ENCODE measurements at places on chromosomes 11 and 22.

GRCh38 chr11:112694245-112694644, 267.0 kb upstream of the NCAM1 start:
- no peak for DNase-seq

GRCh38 chr11:38460896-38461295, 1862.9 kb upstream of the RAG2 start:
- peak; percentile 80 for DNase-seq

- DNase-seq = no peak
Measured at GRCh38 chr11:127307700-127308099, 307.1 kb upstream of the KIRREL3 start.

DNA sequence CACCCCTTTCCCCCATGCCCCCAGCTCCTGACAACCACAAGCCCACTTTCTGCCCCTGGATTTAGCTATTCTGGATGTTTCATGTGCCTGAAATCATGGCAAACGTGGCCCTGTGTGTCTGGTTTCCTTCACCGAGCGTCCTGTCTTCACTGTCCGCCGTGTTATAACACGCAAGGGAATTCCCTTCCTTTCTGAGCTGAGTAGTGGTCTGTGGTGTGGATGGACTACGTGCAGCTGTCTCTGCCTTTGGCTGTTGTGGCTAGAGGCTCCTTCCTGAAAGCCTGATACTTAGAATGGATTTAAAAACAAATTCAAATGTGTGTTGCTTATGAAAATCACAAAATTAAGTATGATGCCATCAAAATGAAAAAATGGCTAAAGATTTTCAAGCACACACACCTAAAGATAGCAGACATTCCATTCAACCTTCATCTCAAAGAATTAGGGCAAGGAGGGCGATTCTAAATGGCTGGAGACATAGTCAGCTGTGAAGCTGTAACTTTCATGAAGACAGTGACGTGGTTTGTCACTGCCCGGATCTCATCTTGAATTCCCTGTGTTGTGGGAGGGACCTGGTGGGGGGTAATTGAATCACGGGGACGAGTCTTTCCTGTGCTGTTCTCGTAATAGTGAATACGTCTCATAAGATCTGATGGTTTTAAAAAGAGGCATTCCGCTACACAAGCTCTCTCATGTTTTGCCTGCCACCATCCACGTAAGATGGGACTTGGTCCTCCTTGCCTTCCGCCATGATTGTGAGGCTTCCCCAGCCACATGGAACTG, 30.5 kb downstream of the KCNQ1 start:
- DNase-seq = no peak

DNA sequence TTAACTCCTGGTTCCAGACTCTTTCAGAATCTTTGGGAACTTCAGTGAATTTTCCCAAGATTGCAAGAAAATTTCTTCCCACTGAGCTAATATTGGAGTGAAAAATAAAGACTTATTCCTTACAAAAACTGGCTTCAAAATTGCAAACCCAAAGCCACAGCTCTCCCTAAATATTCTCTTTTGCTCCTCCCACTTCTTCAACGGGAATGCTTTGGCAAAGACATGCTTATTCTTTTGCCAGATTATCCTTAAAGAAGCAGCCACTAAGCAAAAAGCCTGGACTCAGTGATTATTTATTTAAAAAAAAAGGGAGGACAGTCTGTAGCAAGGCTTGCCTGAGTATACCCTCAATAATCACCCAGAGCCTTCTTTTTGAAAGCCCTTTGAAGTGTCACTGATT, 902.4 kb upstream of the CCDC90B start:
- no peak for DNase-seq

GRCh38 chr11:19740586-19740985, 27.9 kb downstream of the NAV2 start:
- DNase-seq = no peak

- DNase-seq = peak; percentile 8
Measured at GRCh38 chr22:22023581-22024137, 41.1 kb upstream of the TOP3B start.

- no peak for DNase-seq
Measured at GRCh38 chr11:93219440-93219839, 21.6 kb upstream of the SLC36A4 start.

- DNase-seq = no peak
Measured at GRCh38 chr22:48957311-48957986, 870.2 kb downstream of the BRD1 start.

GRCh38 chr11:108768964-108769363, 104.1 kb downstream of the DDX10 start:
- DNase-seq = no peak

DNA sequence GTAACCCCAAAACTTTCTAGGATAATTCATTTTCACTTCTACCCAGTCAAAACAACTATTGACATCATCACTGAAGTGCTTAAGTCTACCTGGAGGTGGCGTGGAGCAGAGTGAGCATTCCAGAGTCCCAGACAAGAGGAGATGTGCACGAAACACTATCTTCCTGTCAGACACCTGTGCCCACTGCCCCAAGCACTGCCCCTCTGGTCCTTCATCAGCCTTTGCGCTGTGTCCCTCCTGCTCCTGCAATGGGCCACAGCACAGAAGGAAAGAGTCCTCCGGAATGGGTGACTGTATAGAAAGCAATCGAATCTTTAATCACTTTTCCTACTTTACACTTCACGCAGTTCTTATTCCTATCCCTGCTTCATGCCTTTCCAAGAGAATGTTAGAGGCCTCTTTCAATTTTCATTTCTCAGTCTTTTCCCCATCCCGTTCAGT, 512 bp upstream of the GRIA4 start:
- no peak for DNase-seq

GRCh38 chr11:74673693-74674360, 57.4 kb downstream of the CHRDL2 start:
- no peak for DNase-seq

DNA sequence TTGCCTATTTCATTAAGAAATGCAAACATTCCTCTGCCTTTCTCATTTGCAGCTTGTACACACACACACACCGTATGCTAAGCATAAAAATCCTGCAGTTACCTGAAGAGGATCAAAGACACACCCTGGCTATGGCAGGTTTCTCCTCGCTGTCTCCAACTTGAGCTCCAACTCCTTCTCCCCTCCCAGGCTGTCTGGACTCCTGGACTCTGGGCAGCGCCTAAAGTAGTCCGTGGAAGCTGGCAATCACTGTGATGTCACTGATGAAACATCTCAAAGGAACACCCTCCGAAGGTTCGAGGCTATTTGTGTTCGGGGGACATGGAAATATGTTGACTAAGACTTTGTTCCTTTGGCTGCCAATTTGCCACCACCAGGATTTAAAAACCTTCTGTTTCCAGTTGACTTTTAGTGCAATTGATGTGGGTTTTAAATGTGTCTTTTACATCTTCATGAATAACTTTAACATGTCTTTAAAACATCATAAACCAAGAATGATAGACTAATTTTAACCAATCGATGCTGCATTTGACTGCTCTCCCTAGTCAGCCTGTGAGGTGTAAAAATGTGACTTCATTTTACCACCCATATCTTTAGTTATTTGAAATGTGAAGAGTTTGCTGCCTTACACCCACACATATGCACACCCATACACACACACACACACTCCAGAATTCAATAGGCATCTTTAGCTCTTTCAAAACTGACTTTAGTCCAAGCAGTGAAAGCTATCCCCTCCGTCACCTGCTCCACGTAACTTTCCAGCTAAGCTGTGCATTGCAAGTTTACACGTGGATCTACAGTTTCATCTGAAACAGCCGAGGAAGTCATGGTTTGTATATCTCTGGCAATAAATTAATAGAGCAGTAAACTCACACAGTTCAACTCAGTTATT, at the start of gene SLN:
TSS of gene SLN (minus strand) at position 196 of the 895 bp plus-strand sequence.
- DNase-seq = no peak

DNA sequence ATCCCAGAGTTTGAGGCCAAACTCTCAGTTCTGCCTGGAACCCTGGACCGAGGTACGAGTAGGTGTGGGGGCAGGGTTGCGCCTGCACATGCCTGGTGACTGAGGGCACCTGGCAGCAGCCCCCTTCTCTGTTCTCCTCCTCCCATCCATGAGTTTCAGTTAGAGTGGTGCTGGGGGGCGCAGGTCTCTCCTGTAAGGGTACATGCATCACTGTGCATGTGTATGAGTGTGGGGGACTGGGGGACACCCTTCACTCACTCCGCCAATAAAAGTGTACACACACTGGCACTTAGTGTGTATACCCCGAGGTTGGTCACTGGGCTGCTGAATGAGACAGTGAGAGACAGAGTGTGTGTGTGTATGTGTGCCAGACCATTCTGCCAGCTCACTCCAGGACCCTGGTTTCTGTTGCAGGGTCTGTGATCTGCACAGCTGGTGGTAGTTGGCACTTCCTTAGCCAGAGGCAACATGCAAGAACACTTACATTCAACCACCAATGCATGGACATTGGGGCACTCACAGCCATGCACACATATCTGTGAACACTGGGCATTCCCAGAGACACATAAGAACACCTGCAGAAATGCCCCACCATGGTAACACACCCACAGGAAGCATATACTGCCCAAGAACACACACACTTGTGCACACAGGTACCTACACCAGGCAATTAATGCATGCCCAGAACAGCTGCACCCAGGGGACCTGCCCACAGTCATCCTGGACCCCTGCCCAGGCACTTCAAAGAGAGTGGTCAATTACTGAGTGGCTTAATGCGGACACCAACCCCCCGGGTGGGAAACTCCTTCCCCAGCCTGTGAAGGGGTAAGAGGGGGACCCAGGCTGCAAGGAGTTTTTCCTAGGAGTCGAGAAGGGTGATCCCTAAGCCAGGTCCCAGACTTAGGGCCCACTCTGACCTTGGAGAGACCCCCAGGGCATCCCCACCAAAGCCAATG, 1.2 kb upstream of the NRXN2 start:
- DNase-seq = no peak

DNA sequence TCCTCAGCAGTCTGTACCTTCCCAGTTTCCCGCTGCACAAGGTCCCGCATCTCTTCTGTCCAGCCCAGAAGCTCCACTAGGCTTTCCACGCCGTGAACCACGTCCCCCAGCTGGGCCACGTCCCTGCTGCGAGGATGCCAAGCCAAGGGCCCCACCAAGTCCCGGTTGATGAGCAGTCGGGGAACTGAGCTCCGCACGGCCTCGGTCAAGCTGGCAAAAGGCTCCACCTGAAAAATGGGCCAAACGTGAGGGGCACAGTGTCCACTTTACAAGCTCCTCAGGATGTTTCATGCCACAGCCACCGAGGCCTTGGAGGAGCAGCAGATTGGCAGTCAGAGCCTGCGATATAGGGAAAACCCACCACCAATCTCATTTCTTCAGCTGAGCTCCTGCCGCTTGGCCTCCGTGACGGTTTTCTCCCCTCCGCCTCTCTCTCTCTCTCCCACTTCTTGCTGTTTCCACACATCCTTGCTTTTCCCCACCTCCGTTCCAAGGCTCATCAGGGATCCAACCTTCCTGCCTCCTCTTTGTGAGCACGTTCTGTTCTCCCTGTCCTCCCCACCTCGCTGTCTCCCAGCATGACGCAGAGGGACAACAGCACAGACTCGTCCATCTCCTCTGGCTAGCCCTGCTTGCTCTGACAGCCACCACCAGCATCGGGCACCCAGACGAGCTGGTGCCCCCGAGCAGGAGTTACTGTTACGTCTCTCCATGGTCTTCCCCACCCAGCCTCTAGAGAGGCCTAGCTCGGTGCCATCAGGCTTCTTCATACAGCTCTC, 11.5 kb downstream of the RIC8A start:
- DNase-seq = no peak

- peak; percentile 92 for DNase-seq
Measured at GRCh38 chr22:42939941-42940653, 74.9 kb downstream of the PACSIN2 start.

GRCh38 chr11:62125316-62125715, 1.5 kb downstream of the INCENP start:
- DNase-seq = peak; percentile 11

- DNase-seq = no peak
Measured at GRCh38 chr11:94048032-94048709, 27.0 kb downstream of the HEPHL1 start.

GRCh38 chr11:133382131-133382812, 150.0 kb downstream of the OPCML start:
- DNase-seq = no peak

DNA sequence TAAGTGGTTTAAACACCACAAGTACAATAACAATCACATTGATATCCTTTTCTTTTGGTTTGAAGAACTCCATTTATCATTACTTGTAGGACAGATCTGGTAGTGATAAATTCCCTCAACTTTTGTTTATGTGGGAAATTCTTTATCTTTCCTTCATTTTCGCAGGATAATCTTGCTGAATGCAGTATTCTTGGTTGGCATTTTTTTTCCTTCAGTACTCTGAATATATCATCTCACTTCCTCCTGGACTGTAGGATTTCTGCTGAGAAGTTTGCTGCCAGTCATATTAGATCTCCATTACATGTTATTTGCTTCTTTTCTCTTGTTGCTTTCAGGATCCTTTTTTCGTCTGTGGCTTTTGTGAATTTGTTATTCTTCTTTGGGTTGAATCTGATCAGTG, 179.0 kb upstream of the PLET1 start:
- no peak for DNase-seq

GRCh38 chr11:97964332-97965004, 1056.3 kb upstream of the CNTN5 start:
- DNase-seq = no peak

- no peak for DNase-seq
Measured at GRCh38 chr11:64206457-64207255, at the start of gene FERMT3. FERMT3 (plus strand) TSS chr11:64206721; CDS start chr11:64207365, 644 bp downstream.

DNA sequence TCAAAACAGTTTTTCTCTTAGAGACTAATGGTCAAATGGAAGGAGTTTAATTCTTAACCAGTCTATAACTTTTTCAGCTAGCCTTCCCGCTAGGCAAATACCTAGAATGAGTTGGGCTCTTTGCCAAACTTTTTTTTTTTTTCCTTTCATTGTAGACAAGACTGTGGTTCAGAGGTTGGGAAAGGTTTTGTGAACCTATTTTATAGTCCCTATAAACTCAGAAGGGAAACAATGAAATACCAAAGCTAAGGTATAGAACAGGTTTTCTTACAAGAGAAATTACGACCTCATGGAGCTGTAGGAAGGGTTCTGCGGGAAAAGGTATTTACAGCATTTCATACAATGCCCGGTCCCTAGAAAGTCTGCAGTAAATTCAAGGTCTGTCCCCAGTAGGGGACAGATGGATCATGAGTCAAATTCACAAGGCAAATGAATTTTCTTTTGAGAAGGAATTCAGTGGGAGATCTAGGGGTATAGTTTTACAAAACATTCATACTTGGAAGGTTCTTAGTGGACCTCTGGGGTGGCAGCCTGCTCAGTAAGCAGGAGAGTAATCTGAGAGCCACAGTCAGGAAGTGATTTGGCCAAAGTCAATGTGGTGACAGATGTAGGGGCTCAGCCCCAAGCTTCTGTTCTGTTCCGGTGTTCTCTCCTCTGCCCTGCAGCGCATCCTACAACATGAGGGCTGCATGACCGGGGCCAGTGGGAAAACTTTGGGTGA, 146.8 kb downstream of the DBX1 start:
- DNase-seq = no peak
